AML-193 (cell line): ENCODE measurements at places on chromosomes 5 and 9.

DNA sequence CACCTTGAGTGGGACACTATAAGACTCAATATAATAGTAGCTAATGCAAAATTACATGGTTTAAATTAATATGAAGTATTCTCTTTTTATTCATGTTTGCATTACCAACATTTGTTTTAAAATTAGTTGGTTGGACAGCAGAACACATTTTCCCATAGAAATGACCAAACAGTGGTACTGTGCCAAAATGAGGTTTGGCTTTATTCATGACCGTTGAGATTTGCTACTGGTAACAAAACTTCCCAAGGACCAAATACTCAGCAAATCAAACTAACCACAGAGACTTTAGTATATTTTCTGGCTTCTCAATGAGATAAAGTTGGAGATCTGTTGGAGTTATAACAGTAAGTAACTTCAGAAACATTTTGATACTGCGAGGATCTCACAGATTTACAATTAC is 637.8 kb upstream of the MEF2C start:
- DNase-seq: no peak

- no peak for DNase-seq
Measured at GRCh38 chr5:135549413-135549812, 13.6 kb upstream of the NEUROG1 start.

- no peak for DNase-seq
Measured at GRCh38 chr5:168177831-168178450, 113.5 kb upstream of the WWC1 start.

DNA sequence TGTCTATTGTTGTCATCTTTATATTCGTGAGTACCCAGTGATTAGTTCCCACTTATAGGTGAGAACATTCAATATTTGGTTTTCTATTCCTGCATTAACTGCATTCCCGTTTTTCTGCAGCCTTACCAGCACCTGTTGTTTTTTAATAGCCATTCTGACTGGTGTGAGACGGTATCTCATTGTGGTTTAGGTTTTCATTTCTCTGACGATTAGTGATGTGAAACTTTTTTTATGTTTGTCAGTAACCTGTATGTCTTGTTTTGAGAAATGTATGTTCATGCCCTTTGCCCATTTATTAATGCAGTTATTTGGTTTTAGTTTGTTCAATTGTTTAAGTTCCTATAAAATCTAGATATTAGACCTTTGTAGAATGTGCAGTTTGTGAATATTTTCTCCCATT is 546.0 kb upstream of the RORB start:
- no peak for DNase-seq

GRCh38 chr5:100761192-100761591 is 141.9 kb downstream of the ST8SIA4 start:
- no peak for DNase-seq

GRCh38 chr9:6502399-6502798 is 89.4 kb downstream of the UHRF2 start:
- DNase-seq: no peak

GRCh38 chr9:2181792-2182191 is 166.6 kb downstream of the SMARCA2 start:
- no peak for DNase-seq

DNA sequence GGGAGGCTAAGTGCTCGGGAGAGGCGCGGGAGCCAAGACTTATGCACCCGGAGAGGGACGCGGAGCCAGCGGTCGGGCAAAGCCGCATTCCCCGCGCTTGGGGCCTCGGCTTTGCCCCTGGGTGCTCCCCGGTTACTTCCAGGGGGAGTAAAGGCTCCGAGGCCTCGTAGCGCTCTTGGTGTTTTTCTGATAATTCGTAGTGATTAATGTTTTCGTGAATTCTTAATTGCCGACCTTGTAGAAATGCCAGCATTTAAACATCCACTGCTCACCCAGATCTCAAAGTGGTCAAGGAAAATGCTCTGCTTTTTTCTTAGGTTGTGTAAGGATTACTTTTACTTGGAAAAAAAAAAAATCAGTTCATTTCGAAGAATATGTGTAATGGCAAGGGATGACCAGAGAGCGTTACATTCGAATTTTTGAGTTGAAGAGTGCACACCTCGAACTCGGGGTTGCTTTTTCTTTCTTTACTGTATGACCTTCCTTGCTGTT is 654 bp upstream of the TUT7 start:
- peak; percentile 13 for DNase-seq

DNA sequence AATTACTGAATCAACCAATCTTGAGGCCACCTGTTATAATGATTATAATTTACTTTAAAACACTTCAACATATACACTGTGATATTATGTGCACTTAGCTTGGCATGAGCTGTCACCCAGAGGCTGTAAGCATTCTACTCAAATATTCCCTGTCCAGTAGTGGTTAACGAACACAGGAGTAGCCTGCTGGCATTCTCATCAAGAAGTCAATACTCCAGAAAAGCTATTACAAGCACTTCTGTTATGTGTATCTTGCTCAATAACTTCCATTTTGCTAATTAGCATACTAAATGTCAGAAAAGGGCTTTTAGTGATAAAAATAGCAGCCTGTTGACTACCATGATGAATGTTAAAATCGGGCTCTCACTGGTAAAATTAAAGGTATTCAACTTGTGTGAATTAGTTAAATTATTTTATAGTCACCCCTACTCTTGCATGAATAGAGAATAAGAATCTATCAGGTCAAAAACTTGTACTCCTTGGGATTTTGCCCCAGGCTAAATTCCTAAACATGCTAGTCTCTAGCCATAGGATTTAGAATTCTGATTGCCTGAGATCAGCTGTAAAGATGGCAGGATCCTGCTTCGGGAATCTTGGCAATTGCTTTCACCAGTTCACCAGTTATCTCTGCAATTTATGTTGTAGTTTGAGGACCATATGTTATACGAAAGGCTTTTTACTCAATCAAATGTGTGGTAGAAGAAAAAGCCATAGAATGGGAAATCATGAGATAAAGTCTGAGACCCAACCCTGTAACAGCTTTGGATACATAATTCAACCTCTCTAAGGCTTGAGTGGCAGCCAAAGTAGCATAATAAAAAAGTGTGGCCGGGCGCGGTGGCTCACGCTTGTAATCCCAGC is 43.4 kb upstream of the PAM start:
- no peak for DNase-seq
